DMS79 treated with DMSO at 0.1 percent for 48 hours (cell line): ENCODE measurements at places on chromosomes 1 and 21.

DNA sequence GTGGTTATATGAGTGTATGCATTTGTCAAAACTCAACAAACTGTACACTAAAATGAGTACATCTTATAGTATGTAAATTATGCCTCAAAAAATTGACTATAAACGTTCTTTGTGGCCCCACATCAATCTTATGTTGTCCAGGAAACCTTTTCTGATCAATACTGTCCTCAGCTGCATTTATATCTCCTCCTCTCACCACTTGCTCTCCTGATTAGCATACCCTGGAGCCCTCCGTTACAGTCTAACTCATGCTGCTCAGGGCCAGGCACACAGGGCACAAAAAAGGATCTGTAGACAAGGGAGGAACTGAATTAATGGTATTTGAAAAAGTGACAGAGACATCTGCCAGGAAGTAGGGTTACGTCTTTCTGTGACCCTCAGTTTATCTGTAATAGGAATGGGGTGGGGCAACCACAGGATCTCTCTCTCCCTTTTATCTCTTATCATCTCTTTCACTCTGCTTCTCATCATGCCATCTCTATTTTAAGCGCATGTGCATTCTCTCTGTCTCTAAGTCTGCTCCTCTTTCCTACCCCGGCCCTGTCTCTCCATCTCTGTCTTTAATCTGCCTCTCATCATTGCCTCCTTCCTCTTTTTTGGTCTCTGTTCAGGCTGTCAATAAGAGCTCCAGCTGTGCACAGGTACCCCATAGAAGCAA lies 7.0 kb upstream of the TAL1 start:
- DNase-seq: no peak

- DNase-seq: no peak
Measured at GRCh38 chr1:221397606-221398005, 344.3 kb downstream of the DUSP10 start.

DNA sequence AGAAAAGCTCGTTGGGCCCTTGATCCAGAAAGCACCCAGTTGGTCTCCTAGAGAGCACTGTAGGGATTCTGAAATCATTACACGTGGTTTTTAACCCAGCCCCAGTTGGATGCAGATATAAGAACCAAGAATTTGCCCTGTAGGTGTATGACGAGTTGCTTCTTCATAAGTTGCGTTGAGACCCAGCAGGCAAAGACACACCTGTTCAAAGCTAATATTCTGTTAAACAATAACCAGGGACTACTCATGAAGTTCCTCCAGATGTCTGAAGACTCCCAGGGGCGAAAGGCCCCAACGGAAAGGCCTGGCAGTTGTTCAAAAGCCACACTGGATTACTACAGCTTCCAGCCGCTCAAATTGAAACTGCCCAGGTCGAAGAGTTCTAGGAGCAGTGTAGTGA lies 88.6 kb upstream of the HNRNPU start:
- no peak for DNase-seq

- DNase-seq: no peak
Measured at GRCh38 chr1:101526813-101527212, 290.0 kb downstream of the S1PR1 start.

GRCh38 chr1:87437663-87438295 lies 109.1 kb downstream of the LMO4 start:
- DNase-seq: peak; percentile 9

GRCh38 chr1:206544562-206545257 lies 37.4 kb downstream of the RASSF5 start:
- DNase-seq: peak; percentile 66

DNA sequence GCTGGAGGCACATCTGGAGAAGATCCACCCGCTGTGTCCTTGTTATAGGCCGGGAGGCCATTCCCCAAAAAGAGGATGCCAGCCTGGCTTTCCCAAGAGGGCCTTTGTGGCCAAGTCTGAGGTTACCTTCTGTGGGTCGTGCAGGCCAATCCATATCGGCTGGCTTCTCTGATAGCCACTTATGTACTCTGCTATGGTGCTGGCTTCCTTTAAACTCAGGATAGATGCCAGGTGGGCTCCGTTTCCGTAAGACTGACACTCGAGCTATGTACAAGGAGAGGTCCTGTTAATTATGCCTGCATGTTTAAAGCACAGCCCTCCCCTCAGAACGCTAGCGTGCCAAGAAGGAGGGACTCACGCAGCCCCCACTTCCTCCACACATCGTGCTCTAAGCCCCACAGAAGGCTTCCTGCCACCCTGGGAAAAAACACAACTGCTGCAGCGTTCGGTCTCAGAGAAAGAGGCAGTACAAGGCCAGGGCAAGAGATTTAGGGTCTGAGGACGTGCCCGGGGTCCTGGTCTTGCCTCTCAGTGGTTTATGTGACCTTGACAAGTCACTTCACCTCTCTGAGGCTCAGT lies 11.6 kb downstream of the REG4 start:
- no peak for DNase-seq

DNA sequence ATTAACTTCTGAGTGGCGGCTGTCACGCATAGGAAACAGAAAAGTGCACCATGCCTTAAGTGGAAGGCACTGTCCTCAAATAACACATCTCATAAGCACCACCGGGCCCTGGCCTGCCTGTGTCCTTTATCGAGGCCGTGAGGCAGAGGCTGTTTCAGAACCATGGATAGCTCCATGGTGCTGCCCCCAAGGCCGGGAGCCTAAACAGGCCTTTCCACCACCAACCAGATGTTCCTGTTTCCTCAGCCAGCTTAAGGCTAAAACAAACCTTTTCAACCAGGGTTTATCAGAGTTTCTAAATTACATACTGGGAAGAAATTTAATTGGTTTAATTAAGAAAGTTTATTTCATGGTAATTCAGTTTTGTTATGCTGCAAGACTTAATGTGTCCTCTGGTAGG lies 114.4 kb downstream of the DMRTA2 start:
- DNase-seq: no peak

GRCh38 chr1:107139833-107140702 lies 771 bp upstream of the NTNG1 start:
- DNase-seq: peak; percentile 58

DNA sequence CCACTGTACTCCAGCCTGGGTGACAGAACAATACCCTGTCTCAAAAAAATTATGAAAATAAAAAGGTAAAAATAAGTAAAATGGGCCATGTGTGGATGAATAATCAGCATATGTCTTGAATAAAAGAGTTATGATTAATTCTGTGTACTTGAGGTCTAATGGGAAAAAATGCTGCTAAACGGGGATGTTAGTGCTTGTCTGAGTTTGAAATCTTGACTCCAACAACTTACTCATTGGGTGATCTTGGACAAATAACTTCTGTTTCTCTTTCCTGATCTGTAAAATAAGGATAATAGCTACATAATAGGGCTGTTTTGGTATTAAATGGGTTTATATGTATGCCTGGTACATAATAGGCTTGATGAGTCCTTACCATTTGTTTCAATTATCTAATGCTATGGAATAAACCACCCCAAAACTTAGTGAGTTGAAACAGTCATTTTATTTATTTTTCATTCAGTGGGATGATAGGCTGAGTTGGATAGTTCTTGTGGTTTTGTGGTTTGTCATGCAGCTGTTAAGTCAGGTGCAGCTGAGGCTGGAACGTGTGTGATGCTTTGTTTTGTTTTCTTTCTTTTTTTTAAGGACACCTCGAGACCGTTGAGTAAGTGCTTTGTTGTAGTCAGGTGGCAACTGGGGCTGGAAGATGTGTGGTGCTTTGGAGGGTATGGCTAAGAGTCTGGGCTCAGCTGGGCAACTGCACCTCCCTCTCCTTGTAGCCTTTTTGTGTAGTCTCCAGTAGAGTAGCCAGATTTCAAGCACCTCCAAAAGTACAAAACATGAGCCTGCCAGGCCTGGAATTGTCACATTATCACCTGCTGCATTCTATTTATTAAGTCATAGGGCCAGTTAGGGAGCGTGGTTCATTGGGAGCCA lies 4.9 kb downstream of the MDM4 start:
- peak; percentile 96 for DNase-seq

DNA sequence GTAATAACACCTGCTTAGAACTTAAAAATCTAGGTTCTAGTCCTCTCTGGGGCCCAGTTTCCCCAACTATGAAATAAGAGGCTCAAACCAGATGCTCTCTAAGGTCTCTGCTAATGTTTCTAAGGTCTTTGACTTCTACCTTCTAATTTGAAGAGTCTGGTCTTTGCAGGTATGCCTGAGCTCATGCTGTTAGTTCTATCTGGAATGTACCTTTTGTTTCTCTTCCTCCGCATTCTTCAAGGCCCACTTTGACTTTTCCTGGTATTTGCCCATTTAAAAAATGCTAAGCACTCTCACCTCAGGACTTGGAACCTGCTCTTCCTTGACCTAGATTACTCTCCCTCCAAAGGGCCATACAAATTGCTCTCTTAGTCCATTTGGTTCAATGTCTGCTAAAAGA lies 13.5 kb downstream of the SLC35D1 start:
- no peak for DNase-seq

GRCh38 chr1:1431845-1432273 lies 3.6 kb upstream of the VWA1 start:
- no peak for DNase-seq
